Suprapubic skin (tissue), 4 donors: ENCODE measurements at places on chromosomes 6 and 20.

DNA sequence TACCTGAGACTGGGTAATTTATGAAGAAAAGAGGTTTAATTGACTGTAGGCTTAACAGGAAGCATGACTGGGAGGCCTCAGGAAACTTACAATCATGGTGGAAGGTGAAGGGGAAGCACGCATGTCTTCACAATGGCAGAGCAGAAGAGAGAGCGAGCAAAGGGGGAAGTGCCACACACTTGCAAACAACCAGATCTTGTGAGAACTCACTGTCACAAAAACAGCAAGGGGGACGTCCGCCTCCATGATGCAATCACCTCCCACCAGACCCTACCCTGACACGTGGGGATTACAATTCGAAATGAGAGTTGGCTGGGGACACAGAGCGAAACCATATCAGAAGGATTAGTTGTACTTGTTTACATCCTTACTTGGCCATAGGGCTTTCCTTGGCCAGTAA, 49.7 kb downstream of the FIG4 start:
- no peak for DNase-seq

GRCh38 chr6:131808460-131809269, 845 bp downstream of the ENPP1 start:
- DNase-seq, result no peak

GRCh38 chr20:58374906-58375758, 13.9 kb upstream of the VAPB start:
- DNase-seq, result no peak

DNA sequence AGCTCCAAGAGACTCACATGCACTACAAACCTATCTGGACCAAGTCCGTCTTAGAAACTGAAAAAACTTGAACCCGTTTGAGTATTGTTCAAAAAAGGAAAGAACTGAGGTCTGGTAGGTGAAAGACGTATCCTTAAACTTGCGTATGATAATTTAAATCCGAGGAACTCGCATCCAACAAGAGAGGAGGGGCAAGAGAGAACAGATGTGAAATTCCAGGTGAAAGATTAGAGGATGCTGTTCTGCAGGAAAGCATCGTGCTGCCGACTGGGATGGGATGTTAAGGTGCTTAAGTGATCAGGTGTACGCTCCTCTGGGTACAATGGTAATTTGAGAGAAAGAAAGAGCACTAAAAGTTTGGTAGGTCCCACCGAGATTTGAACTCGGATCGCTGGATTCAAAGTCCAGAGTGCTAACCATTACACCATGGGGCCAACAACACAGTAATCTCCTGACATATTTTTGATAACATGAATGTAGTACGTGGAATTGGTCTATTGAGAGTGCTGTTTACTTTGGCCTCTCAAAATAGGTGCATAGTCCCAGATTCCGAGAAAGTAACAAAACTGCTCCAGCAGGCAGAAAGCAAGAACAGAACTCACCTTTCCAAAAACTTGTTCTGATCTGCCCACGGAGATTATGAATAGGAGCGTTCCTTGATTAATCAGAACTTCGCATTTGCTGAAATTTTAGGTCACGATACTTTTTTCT, 53.5 kb upstream of the BTN3A2 start:
- DNase-seq, result no peak

DNA sequence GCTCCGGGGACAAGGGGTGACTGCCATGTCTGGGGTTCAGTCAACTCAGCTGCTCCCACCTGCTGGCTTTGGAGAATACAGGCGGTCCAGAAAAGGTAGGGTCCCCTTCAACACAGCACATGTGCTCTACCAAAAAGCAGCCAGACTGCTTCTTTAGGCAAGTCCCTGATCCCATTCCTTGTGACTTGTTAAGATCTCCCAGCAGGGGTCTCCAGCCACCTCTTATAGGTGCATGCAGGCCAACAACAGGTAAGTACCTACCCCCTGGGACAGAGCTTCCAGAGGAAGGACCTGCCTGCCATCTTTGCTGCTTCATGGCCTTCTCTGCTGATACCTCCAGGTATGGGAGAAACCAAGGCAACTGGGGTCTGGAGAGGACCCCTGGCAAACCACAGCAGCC, 106.5 kb downstream of the HACE1 start:
- DNase-seq, result no peak

GRCh38 chr6:44826025-44826676, 438.6 kb downstream of the CDC5L start:
- no peak for DNase-seq
